ENCODE measurements at places on chromosomes 6 and 20. TPM values are rescaled to one million over a fixed set of nuclear protein-coding genes. Genes with fewer than 3 reads are reported as not detected.

DNA sequence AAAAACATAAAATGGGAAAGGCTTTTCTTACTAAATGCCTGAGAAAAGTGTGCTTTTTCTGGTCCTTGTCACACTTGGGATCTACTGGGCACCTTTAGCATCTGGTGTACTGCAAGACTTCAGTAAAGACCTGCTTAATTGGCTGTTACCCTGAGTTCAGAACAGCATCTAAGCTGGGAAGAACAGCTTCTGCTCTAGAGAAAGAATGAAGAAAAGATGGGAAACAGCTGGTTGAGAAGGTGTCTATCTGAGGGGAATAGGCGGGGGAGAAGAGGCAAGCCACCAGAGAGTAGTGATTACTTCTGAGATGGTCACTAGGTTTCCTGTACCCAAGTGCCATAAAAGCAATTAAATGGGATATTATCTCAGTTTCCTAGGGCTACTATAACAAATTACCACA is 128.2 kb upstream of the SPACA1 start:
- DNase-seq, result no peak

DNA sequence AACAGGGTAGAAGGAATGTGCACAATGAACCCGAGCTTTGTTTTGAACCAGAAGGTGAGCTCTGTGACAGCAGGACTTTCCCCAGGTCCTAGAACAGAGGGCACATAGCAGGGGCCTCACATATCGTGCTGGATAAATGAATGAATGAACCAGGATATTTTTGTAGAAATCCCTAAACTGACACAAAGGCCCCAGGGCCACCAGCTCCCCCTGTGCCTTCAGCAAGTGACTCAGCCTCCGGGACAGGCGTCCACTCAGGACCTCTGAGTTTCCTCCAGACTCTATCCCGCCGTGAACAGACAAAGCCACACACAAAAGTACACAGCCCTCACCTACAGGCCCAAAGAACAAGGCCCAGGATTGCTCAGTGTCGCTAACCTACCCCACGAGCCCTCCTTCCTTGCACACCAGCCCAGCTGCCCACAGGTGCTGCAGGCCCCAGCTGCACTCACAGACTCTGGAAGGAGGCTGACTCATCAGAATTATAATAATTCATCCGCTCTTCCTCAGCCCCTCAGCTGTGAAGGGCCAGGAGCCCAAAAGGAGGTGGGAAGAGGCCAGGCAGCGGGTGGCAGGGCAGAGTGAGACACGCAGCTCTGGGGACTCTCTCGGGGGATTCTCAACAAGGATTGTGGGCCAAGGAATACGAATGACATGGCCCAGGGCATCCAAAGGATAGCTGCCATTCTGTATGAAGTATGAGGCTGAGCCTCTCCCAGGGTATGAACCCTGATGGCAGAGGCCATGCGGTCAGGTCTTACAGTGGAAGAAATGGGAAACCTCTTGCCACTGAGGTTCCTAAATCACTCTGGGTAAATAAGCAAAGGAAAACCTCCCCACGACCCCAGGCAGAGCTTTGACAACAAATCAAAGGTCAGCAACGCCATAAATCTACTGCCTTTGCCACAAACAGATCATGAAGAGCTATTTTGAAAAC is 40.9 kb downstream of the SUMO4 start:
- DNase-seq, result no peak

DNA sequence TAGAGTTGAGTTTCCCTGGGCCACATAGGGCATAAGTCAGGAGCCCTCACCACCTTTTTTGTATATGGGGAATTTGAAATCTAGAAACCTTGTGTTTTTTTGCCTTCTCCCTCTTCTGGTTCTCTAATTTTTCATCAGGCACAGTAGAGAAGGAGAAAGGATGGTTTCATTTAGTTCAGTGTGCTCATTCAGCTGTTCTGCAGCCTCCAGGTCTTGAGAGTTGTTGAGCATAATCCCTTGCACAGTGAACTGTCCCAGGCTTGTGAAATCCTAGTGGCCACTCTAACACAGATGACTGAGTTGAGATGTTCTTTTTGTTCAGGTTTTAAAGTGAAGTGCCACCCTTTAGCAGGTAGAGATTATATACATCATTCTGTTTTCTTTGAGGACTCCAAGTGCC is 183.5 kb downstream of the CDKAL1 start:
- DNase-seq, result no peak

DNA sequence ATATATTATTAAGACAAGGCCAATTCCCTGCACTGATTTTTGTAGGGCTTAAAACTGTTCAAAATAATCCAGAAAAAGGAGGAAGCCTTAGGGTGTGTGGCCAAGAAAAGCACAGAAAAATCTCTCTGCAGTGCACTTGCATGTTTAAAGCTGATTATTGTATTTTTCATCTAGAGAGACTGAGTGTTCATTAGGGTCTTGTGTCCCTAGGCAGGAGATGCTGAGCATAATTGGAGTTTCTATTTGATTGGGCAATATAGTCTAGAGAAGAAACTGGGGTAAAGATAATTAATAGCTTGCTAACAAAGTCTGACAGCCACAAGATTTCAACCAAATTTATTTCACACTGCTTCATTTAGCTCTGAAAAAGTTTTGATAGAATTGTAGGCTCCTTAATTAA is 2.4 kb downstream of the FLRT3 start:
- no peak for DNase-seq

GRCh38 chr20:41148942-41149341 is 11.6 kb downstream of the PLCG1 start:
- DNase-seq, result no peak

The HECA gene
- polyA plus RNA-seq, result 16.4 TPM

DNA sequence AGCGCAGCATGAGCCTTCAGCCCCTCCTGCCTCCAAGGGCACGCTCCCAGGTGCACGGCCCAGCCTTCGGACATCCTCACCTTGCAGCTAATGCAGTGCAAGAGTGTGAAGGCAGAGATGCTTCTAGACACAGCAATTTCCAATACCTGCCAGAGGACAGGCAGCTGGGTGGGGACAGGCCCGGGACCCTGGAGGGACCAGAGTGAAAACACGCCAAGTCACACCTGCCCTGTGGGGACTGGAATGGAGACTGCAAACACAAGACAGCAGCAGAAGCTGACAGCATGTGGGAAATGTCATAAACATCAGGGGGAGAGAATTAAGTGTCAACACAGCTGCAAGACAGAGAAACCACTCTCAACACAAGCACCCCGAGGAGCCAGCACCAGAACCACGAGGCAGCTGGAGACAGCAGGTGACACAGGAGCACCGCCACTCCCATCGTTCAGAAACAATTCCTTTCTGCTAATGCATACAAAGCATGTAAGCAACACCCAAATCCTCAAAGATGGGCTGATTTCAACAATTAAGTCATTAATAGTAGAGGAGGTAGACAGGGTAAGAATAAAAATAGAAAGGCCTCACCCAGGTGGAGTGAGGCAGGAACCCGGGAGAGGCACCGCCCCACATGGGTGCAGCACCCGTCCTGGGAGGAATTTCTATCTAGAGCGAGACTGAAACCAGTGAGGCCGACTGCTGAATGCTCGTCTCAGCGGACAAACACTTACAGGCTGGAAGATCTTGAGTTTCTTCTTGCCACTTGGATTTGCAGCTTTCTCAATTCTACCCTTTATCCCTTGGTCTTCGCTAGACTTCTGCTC is 17.1 kb downstream of the DIDO1 start:
- no peak for DNase-seq

GRCh38 chr6:143679041-143679440 is 1.3 kb downstream of the PHACTR2 start:
- DNase-seq, result no peak

GRCh38 chr20:41287327-41287726 is 30.2 kb downstream of the ZHX3 start:
- DNase-seq, result no peak

GRCh38 chr20:33145521-33145920 is 22.4 kb upstream of the BPIFA2 start:
- DNase-seq, result no peak

The SNPH gene
- 0.07 TPM for polyA plus RNA-seq

- peak; percentile 12 for DNase-seq
These were observed 194.6 kb upstream of the LAMP5 start for GRCh38 chr20:9319687-9320384.

Measured in CD14-positive monocyte (primary cell).